ENCODE measurements at places on chromosomes 12 and 14.

- no peaks in the 10 kb centered on the region for H3K36me3 ChIP-seq
- peaks cover 22% of the 10 kb centered on the region for H3K4me1 ChIP-seq
- H3K27me3 ChIP-seq = no peaks in the 10 kb centered on the region
- H3K4me3 ChIP-seq = peak overlapping the region; percentile 16
- no peak overlapping the region for H3K27ac ChIP-seq
Measured at GRCh38 chr12:60043236-60043635, 447.4 kb downstream of the SLC16A7 start.

DNA sequence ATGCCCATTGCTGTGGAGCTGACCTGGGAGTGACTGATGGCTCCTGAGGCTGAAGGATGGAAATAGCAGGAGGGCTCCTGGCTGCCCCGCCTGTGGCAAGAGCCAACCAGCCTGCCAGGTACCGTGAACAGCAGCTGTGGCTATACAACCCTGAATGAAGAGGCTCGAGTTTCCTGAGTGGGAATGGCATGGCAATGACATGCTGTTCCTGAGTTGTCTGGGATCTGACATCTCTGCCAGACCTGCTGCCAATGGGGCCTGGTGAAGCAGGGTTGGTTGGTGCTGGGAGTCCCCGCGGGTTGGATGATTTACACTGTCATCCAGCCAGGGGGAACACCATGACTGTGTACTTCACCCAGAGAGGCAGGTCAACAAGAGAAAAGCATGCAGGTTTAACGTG is 31.8 kb upstream of the LRRC10 start:
- no peaks in the 10 kb centered on the region for H3K36me3 ChIP-seq
- peaks cover 9% of the 10 kb centered on the region for H3K4me1 ChIP-seq
- no peak overlapping the region for H3K4me3 ChIP-seq

DNA sequence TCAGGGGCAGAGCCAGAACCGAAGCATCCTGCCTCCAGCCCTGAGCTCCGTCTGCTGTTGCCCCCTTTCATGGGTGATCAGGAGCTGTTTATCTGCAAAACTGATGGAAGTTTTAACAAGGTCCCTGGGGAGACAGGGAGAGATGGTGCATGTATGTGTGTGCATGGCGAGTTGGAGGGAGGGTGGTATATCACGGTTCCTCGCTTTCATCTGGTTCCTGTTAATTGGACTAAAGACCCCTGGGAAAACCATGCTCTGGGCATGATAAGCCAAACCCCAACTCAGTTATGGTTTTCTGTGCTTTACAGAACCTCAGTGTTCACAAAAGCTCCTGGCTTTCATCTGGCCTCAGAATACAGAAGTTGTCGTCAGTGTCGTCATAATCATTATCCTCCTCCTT is 133.6 kb downstream of the KSR2 start:
- no peaks in the 10 kb centered on the region for H3K36me3 ChIP-seq
- no peak overlapping the region for H3K4me3 ChIP-seq
- no peak overlapping the region for H3K27ac ChIP-seq
- peaks cover 70% of the 10 kb centered on the region for H3K4me1 ChIP-seq

DNA sequence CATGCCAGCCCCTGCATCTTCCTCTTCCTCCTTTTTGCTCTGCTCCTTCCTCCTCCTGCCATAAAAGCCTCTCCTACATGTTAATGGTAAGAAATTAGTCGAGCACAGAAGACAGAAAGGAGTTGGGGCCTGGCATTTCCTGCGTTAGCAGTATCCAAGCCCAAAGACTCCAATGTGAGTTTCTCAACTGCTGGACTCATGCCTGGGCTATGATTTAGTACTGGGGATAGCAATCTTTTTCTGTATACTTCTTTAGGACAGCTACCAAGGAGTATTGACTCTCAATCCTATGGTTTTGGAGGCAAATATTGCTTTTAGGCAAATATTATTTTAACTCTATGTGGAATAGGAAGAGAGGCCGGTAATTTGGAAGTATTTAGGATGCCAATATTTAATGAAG is 18.0 kb upstream of the SLC38A4 start:
- peak; percentile 10 for DNase-seq
- peak overlapping the region; percentile 18 for H3K27ac ChIP-seq
- no peaks in the 10 kb centered on the region for H3K36me3 ChIP-seq

- H3K27me3 ChIP-seq = peaks cover 4% of the 10 kb centered on the region
- no peak overlapping the region for H3K27ac ChIP-seq
- DNase-seq = peak; percentile 28
Measured at GRCh38 chr14:90760591-90761316, 55.5 kb downstream of the TTC7B start.

- peak overlapping the region; percentile 93 for H3K4me3 ChIP-seq
- H3K27me3 ChIP-seq = no peaks in the 10 kb centered on the region
- H3K36me3 ChIP-seq = peaks cover 4% of the 10 kb centered on the region
- peaks cover 32% of the 10 kb centered on the region for H3K4me1 ChIP-seq
Measured at GRCh38 chr12:69238589-69239351, 599 bp upstream of the CPSF6 start.

DNA sequence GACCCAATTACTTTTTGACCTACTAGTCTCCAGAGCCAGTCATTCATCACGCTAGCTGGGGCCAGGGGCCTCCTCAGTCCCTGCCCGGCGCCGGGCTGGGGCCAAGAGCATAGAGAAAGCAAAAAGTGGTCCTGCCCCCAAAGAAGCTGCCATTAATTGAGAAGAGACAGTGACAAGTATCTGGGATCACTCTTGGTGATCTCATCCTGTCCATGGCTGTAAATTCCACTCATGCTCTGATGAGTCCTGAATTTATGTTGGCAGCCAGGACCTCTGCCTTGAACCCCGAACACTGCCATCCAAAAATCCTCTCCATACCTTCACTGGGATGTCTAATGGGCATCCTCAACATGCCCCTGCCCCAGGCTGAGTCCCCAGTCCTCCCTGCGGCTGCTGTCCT is 34.4 kb upstream of the DLK1 start:
- H3K4me1 ChIP-seq = peaks cover 83% of the 10 kb centered on the region
- peak overlapping the region; percentile 99 for H3K27ac ChIP-seq
- peak; percentile 30 for DNase-seq
- no peaks in the 10 kb centered on the region for H3K27me3 ChIP-seq

GRCh38 chr12:33771889-33772288 is 250.4 kb upstream of the ALG10 start:
- no peak overlapping the region for H3K27ac ChIP-seq
- H3K4me1 ChIP-seq = no peaks in the 10 kb centered on the region
- no peaks in the 10 kb centered on the region for H3K36me3 ChIP-seq
- no peak for DNase-seq

DNA sequence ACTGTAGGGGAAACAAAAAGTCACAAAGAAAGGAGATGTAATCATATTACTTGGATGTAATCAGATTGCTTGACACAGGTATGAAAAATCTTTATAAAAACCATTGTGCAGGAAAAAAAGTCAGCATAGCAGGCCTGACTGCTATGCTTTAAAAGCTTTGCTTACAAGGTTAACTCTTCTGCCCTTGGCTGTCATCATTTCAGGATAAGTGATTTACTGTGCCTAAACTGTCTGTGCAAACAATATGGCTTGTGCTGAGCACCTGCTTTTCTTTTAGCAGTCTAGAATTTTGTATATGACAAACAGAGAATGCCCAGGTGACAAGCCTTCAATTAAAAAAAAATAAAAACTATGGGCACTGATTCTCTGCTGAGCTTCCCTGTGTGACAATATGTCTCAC is 63.8 kb upstream of the PLEKHG7 start:
- H3K4me1 ChIP-seq = peaks cover 10% of the 10 kb centered on the region
- no peak for DNase-seq
- H3K4me3 ChIP-seq = no peak overlapping the region
- H3K36me3 ChIP-seq = no peaks in the 10 kb centered on the region
- no peaks in the 10 kb centered on the region for H3K27me3 ChIP-seq
- no peak overlapping the region for H3K27ac ChIP-seq

- peaks cover 29% of the 10 kb centered on the region for H3K4me1 ChIP-seq
- peaks cover 2% of the 10 kb centered on the region for H3K36me3 ChIP-seq
- no peak overlapping the region for H3K27ac ChIP-seq
- H3K27me3 ChIP-seq = no peaks in the 10 kb centered on the region
- H3K4me3 ChIP-seq = no peak overlapping the region
Measured at GRCh38 chr12:2395354-2395977, 342.7 kb downstream of the CACNA1C start.

DNA sequence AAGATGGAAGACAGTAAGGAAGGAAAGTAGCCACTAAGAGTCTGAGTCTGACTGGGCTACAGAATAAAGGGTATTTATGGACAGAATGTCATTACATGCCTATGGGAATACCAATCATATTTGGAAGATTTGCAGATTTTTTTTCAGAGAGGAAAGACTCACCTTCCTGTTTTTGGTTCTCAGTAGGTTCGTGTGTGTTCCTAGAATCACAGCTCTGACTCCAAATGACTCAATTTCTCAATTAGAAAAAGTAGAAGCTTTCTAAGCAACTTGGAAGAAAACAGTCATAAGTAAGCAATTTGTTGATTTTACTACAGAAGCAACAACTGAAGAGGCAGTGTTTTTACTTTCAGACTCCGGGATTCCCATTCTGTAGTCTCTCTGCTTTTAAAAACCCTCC is 15.4 kb upstream of the PAPLN start:
- H3K27ac ChIP-seq = peak overlapping the region; percentile 61
- peak; percentile 70 for DNase-seq
- no peak overlapping the region for H3K4me3 ChIP-seq
- no peaks in the 10 kb centered on the region for H3K27me3 ChIP-seq
- peaks cover 33% of the 10 kb centered on the region for H3K36me3 ChIP-seq
- H3K4me1 ChIP-seq = peaks cover 33% of the 10 kb centered on the region

DNA sequence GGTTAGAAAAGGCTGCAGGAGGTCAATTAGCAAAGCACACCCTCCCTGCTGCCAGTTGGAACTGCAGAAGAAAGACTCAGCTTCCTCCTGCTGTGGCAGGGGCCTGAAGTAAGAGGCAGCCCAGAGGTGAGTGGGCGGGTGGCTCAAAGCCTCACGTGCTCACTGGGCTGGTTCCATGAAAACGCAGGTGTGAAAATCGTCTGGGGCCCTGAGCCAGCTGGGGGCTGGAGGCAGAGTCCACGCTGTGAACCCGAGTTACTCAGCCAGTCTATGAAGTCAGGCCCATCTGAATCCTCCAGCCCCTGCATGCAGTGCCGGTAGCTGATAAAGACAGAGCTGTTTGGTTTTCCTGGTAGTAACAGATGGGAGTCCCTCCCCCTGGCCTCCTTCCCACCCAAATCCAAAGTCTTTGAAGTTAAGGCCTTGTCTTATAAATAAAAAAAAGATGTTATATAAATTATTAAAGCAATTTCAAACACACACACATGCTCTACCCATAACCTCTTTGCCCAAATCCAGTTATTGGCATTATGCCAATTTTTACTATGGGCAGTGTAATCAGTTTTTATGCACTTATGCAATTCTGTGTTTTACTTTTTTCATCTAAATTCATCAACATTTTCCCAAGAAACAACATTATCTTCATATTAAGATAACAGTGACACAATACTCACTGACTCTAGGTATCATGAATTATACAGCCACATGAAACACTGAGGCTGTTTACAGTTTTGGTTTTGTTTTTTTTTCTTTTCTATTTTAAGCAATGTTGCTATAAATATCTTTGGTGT is 57.9 kb upstream of the PNMA1 start:
- H3K4me1 ChIP-seq = peaks cover 55% of the 10 kb centered on the region
- no peak for DNase-seq
- H3K4me3 ChIP-seq = no peak overlapping the region
- peaks cover 4% of the 10 kb centered on the region for H3K27me3 ChIP-seq

DNA sequence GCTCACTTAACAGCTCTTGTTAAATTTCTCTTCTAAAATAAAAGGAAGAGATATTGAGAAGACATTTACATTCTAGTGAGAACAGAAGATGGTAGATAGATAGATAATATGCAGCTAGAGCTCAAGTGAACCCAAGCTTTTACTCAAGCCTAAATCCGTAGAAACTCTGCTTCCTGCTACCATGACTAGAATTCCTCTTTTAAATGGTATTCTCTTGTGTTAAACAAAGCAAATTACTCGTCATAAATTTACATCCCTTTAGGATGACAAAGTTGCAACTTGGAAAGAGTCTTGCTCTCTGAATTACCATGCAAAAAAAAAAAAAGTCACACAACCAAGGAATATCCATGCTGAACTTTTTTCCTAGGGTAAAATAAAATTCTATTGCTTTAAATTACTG is 160.7 kb upstream of the LRFN5 start:
- H3K4me1 ChIP-seq = no peaks in the 10 kb centered on the region
- H3K36me3 ChIP-seq = peaks cover 4% of the 10 kb centered on the region
- no peak overlapping the region for H3K4me3 ChIP-seq
- H3K27ac ChIP-seq = no peak overlapping the region
- no peaks in the 10 kb centered on the region for H3K27me3 ChIP-seq
- DNase-seq = no peak

DNA sequence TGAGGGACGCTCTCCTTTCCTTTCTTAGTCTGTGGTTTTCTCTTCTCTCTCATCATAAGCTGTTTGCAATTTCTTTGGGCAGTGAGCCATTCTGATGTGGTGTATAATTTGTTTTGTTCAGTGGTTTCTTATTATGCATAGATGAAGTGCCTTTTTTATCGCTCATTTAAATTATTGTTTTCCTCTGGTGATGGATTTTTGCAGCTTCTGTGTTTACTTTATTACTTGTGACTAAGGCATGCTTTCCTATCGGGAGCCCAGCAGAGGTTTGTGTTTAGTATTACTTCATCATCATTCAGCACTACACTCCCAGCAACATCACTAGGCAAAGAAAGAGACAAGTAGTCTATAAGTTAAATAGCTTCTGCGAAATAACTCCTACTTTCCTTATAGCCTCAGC is 586.6 kb upstream of the NOVA1 start:
- H3K4me3 ChIP-seq = no peak overlapping the region
- H3K27me3 ChIP-seq = no peaks in the 10 kb centered on the region
- no peaks in the 10 kb centered on the region for H3K36me3 ChIP-seq

GRCh38 chr14:96827290-96827689 is 30.1 kb downstream of the VRK1 start:
- no peak for DNase-seq
- H3K27me3 ChIP-seq = no peaks in the 10 kb centered on the region
- no peak overlapping the region for H3K27ac ChIP-seq
- peaks cover 67% of the 10 kb centered on the region for H3K4me1 ChIP-seq

GRCh38 chr12:71007020-71007419 is 86.5 kb upstream of the PTPRR start:
- DNase-seq = no peak
- no peak overlapping the region for H3K27ac ChIP-seq
- no peaks in the 10 kb centered on the region for H3K4me1 ChIP-seq
- H3K27me3 ChIP-seq = no peaks in the 10 kb centered on the region
- H3K36me3 ChIP-seq = no peaks in the 10 kb centered on the region

GRCh38 chr14:32702562-32702961 is 236.1 kb upstream of the NPAS3 start:
- no peaks in the 10 kb centered on the region for H3K27me3 ChIP-seq
- no peak for DNase-seq
- no peaks in the 10 kb centered on the region for H3K36me3 ChIP-seq
- H3K4me1 ChIP-seq = peaks cover 36% of the 10 kb centered on the region
- H3K4me3 ChIP-seq = no peak overlapping the region

Measured in HFFc6 (cell line).